Dermis microvascular lymphatic vessel endothelial cell (primary cell): ENCODE measurements at places on chromosomes 2 and 18.

GRCh38 chr2:237195396-237196120, 109.9 kb downstream of the COPS8 start:
- DNase-seq: no peak

- no peak for DNase-seq
Measured at GRCh38 chr2:142291969-142292368, 161.2 kb upstream of the LRP1B start.

DNA sequence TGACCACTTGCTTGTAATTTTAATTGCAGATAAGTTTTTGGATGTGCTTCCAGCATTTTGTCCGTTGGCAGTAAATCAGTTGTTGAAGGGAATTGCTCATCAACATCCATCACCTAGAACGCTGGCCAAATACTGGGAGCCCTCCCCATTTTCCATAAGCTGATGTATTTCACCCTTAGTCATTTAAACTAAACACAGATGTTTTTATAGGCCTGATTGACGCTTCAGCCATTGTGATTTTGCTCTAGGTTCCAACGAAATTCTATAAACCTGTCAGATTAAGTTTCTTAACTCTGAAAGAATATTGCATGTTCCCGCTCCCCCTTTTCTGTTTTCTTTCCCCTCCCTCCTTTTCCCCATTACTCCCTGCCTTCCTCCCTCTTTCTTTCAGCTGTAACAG, 1.0 kb upstream of the RPRM start:
- DNase-seq: no peak

- no peak for DNase-seq
Measured at GRCh38 chr2:59339121-59339836, 1098.2 kb upstream of the FANCL start.

GRCh38 chr2:239605976-239606375, 205.2 kb upstream of the HDAC4 start:
- DNase-seq: no peak

DNA sequence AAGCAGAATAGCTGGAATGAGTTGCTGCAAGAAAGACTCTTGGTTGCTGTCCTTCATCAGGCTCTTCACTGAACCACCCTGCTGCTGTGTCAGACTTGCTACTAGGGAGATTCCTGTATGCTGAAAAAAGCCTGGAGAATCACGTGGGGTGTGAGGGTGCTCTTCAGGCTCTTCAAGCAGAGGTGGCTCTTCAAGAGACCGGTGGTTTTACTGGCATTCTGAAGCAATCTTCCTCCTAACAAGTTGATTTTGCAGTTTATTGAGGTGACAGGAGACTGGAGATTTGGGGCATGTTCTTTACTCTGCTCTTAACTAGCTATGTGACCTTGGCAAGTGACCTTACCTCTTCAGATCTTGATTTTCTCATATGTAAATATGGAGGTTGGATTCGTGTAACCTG, 14.1 kb downstream of the TMEM178A start:
- DNase-seq: no peak

GRCh38 chr2:99984799-99985515, 157.4 kb downstream of the AFF3 start:
- DNase-seq: peak; percentile 7

- DNase-seq: peak; percentile 43
Measured at GRCh38 chr2:43611987-43612894, 16.4 kb upstream of the THADA start.

- DNase-seq: no peak
Measured at GRCh38 chr2:177455187-177455586, 62.6 kb downstream of the AGPS start.

- DNase-seq: no peak
Measured at GRCh38 chr18:12803069-12803936, 80.7 kb downstream of the PTPN2 start.

DNA sequence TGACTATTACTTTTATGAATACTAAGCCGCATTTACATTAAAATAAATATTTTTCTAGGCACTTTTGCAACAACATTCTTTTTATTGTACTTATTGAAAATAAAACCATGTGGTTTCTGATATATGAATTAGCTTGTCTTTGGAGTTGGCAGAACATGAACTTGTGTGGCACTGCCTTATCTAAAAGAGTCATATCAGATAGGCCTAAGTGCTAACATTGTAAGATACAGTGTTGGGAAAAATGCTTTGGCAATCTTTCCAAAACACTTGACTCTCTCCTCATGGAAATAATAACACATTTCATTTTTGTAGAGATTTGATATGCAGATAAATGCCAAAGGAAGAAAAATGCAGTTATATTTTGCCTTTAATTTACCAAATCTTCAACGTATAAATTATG, 191.7 kb downstream of the ERBB4 start:
- no peak for DNase-seq

- DNase-seq: no peak
Measured at GRCh38 chr18:79775441-79776221, 22.1 kb upstream of the KCNG2 start.

DNA sequence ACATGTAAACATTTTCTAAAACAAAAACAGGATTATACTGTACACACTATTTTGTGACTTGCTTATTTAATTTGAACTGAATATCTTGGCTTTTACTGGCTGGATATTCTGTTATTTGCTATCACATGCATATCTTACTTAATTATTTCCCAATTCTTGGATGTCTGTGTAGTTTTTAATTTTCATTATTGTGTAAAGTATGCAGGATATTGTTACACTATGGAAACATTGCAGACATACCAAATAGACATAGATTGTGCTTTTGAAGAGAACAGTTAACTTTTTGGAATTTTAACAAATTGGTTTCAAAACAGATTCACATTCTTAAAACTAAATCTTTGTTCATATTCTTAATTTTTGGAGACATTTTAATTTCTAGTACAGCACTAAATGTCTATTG, 2.1 kb downstream of the PHOSPHO2 start:
- no peak for DNase-seq

- DNase-seq: no peak
Measured at GRCh38 chr2:190328573-190329147, 9.0 kb upstream of the HIBCH start.

- DNase-seq: no peak
Measured at GRCh38 chr2:11613297-11613696, 56.7 kb downstream of the NTSR2 start.

DNA sequence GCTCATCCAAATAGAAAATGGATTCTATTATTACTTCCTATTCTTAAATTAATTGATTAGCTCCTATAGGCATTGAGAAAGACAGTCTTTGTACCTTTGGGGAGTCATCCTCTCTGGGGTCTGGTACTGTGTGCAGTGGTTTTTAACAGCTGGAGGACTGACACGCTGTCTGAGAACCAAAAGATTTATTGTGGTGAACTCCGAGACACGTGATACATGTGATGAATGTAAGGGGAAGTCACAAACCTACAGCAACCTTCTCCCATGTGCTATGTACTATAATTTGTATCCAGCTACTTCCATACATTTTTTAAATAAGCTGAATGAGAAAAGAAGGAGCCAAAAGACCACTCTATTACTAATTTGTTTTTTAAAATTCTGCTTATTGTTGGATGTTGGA, 133.7 kb downstream of the GALNT3 start:
- no peak for DNase-seq

- DNase-seq: no peak
Measured at GRCh38 chr2:68416081-68416675, 50.9 kb downstream of the FBXO48 start.

- DNase-seq: no peak
Measured at GRCh38 chr2:14745288-14746076, 113.0 kb downstream of the LRATD1 start.

GRCh38 chr2:108950369-108951135, 38.5 kb downstream of the EDAR start:
- DNase-seq: no peak

- no peak for DNase-seq
Measured at GRCh38 chr2:190837952-190838361, 42.7 kb upstream of the GLS start.

DNA sequence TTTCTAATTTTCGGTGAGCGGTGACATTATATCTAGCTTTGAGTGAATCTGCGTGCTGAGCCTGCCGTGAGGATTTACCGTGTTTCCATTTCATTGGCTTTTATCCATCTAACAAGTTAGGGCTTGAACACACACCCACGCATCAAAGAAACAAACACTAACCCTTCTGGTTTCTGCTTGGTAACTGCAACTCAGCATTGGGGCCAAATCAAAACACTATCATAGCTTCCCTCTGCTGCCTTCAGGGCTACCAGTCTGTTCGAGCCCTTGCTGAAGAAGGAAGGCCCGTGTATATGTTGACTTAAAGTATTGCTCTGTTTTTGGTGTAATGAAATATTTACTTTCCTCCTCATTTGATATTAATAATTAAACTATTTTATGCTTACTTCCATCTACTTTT, 227.2 kb downstream of the PHLPP1 start:
- no peak for DNase-seq

DNA sequence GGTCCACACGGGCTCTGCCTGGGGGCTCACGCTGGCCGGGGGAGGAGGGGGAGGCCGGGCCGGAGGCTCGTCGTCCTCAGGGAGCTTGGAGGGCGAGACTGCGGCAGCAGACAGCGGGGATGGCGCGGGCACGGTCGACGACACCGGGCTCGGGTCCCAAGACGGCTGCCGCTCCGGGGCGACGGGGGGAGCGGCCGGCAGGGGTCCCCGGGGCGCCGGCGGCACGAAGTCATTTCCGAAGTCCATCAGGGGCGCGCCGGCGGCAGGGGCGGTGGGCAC, 491 bp downstream of the RTN4 start:
- DNase-seq: no peak

DNA sequence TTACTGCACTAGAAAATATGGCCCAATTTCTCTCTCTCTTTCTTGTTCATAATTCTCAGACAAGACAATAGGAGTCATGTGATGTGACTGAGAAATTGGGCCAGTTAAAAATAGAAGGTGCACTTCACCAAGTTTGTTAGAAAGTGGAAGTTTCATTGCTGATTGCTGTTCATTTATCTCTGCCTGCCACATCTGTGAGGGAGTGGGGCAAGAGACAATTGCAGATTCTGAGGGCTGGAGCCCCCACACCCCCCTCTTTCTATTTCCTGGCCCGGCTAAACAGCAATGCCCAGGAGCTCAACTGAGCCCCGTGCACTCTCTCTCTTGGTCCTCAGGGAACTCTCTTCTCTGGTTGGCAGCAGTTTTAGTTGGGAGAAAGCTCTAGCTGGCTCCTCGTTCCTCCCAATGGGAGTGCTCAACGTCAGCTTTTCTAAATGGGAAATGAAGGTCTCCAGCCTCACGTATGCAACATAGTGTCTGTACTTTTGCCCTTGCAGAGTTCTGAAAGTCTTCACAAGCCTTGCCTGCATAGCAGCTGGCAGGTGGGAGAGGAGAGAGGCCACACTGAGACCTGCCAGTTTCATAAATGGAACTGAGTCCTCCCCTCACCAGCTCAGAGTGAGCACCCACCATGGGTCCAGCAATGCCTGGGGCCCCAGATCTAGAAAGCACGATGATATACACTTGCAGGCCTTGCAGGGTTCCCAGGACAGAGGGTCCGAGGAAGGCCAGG, 115.7 kb downstream of the MYCN start:
- no peak for DNase-seq

GRCh38 chr2:69171116-69171896, 158.3 kb downstream of the ANTXR1 start:
- DNase-seq: no peak

DNA sequence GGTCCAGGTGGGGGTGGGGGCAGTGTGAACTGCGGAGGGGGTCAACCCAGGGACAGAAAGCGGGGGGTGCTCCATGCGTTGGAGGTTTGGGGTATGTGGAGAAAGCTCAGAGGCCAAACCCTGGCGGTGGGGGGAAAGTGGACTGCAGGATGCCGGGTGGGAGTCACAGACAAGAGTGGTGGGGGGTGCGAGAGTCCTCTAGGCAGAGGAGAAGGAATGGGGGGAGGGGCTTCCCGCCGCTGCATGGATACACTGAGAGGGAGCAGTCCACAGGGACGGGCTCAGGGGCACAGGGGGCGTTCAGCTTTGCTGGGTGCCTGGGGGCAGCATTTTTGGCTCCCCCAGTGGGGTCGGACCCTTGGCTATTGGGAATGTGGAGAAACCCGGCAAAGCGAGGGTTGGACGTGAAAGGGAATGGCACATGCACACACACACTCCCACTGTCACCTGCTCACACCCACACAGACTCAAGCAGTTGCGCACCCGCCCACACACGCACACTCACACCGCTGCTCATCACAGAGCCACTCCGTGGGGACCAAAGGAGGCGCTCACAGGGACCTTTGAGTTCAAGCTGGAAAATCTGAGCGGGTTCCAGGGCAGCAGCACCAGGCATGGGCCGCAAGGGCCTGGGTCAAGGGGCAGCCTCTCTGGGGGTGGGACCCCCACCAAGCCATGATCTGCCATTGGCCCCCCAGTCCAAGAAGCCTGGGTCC, 7.7 kb downstream of the GBX2 start:
- DNase-seq: no peak

DNA sequence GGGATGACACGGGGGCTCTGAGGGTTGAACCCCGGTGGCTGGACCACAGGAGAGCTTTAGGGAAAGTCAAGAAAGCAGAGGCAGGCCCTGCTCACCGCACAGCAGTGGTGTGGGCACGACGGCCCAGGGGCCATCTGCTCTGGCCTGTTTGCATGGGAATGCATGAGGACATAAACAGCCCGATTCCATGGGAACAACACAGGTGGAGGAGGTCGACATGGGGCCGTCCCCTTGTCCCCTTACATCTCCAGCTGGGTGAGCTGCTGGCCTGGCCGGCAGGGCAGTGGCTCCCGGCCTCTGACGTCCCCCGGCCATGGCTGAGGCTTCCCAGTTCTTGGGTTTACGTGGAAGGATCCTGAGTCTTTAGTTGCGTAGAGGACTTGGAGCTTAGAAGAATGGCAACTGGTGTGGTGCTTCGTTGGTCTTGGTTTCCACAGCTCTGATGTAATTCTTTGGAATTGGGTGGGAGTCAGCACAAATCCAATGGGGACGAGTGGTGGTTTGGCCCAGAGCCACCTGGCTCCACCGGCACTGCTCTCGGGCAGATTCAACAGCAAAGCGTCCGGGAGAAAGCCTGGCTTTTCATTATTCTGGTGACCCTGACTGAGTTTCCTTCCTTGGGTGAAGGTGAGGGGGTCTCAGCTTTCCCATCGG, 98.3 kb upstream of the HDAC4 start:
- no peak for DNase-seq

GRCh38 chr18:59518705-59519104, 159.6 kb upstream of the LMAN1 start:
- DNase-seq: no peak

- DNase-seq: peak; percentile 32
Measured at GRCh38 chr2:241312082-241312481, 3.4 kb downstream of the HDLBP start.
